ENCODE measurements at places on chromosomes 2 and 18. TPM values are rescaled to one million over a fixed set of nuclear protein-coding genes. Genes with fewer than 3 reads are reported as not detected.

SCN2A gene
- 0.30 TPM for total RNA-seq

UGT1A4 gene
- total RNA-seq = not detected

TSHZ1 gene
- 0.15 TPM for total RNA-seq

MFF gene
- 159 TPM for total RNA-seq

PIKFYVE gene
- 44.0 TPM for total RNA-seq

HYCC2 gene
- 6.8 TPM for total RNA-seq

DNA sequence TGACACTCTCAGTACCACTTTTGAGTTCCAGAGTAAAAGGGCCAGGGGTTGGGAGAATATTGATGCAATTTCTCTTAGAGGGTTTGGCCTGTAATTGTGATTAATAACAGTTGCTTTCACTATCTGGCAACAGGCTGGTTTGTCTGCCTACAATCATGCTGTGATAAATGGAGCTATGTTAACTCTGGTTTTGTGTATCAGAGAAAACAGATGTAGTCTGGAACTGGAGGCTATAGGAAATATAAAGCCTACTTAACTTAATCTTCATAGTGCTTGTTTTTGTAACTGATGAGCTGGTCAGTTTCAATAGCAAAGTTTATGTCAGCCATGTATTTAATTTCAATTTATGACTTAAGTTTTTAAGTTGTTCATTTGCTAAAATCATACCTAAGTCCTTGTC, 138.0 kb downstream of the AGPS start:
- DNase-seq = no peak

DNA sequence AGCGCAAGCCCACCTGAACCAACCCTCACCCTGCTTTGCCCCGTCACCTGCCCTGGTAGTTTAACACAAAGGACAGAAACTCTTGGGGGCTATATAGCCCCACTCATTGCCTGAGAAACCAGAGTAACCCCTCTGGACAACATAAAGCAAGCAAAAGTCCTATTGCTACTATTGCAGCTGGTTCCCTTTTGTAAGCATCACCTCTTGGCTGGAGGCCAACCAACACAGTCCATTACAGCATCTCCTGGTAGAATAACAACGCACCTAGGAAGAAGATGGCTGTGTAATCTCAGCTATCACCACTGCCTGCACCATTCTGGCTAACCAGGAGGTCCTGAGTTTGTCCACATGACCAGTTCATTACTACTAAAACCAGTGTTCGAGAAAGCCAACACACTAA, 36.4 kb downstream of the FLACC1 start:
- no peak for DNase-seq

Data from neural progenitor cell (in vitro differentiated cells).